ENCODE measurements at places on chromosomes 1 and 21.
A peak's percentile ranks its signal among the peaks of the same experiment; 100 is the strongest.

- no peak for DNase-seq
These were observed 54.1 kb downstream of the RUNX1 start for GRCh38 chr21:34994766-34995631.

GRCh38 chr21:44994695-44995342 lies 55.0 kb downstream of the SLX9 start:
- no peak for DNase-seq

- no peak for DNase-seq
These were observed 14.3 kb downstream of the RC3H1 start for GRCh38 chr1:174007851-174008250.

DNA sequence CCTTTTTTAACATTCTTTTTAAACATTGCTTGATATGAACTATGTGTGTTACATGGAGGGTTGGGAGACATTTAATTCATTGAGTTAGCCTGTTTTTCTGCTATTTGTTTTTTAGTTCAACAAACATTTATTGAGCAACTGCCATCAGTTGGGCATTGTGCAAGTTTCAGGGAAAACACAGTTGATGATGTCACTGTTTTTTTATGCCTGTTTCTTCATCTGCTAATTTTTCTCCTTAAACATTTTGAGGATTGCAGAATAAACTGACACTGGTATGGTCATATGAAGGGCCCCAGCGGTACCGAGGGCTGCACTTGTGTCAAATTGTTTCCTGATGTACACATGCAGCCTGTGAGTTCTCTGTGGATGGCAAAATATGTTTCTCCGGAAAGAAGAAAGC lies 253.0 kb downstream of the FGGY start:
- DNase-seq: no peak

DNA sequence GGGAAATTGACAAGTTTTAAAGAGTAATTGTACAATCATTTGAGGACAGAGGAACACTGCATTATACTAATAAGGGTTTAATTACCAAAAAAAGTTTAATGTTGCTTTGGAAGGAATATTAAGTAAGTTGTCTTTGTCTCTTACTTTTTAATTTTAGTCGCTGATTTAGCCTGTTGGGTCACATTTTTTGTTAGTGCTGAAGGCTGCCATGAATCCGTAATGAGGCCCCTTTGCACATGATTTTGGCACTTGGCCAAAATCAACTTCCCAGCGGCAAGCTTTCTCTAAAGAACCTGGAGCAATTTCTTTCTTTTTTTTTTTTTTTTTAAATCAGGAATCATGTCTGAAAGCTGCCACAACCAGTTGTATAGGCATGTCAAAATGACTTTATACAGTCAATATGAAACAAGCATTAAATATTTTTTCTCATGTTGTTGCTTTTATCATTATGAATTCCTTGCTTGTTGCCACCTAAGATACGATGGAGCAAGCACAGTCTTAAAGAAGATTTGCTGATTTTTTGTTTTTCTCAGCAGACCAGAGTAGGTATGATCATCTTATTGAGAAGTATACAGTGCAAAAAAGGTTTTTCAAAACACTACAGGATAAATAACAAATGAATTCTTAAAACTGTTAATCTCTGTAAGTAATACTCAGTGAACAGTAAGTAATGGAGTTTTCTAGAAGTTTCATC lies 690.4 kb downstream of the USP25 start:
- DNase-seq: no peak

DNA sequence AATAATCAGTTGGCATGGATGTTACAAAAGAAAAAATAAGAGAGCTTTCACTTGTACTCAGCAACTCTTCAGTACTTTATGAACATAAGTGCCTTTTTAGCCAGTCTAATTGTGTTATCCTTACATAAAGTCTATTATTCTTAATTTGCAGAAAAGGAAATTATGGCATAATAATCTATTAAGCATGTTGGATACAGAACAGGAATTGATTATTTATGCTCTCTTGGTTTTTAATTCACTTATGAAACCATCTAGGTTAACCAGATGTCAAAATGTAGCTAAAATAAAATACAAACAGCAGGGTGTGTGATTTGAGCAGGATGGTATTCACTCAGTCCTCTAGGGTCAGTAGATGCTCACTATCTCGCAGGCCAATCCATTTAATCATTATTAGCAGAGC lies 79.7 kb downstream of the PLPPR5 start:
- no peak for DNase-seq

- no peak for DNase-seq
These were observed 271.6 kb upstream of the SGIP1 start for GRCh38 chr1:66262208-66262963.

GRCh38 chr21:39915881-39916280 lies 48.6 kb downstream of the PCP4 start:
- DNase-seq: no peak

DNA sequence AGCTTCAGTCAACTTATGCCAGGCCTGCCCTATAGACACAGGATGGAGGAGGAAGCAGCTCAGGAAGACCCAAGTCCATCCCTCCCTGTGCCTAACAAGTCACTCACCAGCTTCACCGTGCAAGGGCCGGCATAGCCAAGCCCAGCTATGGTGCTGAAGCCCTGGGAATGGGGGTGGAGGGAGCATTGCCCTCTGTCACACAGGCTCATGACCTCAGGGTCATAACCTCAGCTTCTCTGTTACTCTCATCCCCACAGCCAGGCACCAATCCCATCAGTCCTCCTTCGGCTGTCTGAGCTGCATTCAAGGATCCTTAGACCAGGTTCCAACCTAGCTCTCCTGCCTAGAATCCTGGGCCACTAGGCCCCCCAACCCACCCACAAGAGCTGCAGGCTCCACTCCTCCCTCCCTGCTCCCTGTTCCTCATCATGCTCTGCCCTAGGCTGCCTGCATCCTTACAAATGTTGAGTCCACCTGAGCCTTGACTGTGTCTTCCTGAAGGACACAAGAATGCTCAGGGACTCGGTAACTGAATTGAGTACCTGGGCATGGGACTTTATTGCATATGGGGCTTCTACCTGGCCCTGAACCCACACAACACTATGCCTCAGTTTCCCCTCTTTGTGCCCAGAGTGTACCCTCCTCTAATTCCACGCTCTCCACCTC lies 1.7 kb downstream of the CD244 start:
- no peak for DNase-seq

DNA sequence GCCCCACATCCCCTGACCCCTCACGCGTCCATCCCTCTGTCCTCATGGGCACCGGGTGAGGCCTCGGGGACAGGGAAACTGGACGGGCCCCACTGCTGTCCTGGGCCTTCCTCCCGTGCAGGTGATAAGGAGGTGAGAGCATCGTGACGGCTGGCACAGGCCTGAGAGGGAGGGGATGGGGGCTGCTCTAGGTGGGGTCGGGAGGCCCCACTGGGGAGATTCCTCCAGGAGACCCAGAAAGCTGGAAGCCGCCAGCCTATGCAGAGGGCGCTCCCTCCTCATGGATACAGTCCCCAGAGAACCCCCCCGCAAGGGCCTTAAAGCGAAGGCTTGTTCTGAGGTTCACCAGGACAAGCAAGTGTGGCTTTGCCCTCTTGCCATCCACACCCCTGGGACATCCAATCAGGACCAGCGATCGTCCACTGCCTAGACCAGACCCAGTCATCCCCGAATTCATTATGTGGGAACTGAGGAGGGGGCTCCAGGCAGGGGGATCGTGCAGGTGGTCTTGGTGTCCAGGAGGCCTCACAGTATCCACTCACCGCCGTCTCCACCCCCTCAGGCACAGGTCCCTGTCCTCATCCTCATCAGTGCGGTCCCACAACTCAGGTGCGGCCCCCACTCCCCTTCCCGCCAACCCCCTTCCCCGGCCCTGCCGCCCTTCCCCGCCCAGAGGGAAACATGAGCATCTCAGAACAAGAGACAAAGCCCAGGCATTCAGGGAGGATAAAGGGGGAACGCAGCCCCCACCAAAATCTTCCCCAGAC lies 45.3 kb upstream of the COL18A1 start:
- no peak for DNase-seq

DNA sequence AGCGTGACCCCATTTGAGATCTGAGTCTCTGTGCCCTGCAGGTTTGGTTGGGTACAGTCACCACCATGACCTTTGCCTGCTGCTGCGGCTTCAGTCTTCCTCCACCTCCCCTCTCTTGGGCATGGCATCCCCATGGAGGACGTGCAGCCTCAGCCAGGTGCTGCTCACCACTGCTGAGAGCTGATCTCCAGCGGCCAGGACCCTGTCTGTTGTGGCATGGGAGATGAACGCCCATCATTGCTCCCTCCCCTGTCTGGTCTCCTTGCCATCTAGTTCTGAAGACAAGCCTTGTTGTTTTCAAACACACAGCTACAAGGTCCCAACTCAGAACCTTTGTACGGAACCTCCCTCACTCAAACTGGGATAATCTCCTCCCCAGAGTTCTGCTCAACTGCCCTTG lies 19.2 kb upstream of the PKP1 start:
- DNase-seq: no peak

DNA sequence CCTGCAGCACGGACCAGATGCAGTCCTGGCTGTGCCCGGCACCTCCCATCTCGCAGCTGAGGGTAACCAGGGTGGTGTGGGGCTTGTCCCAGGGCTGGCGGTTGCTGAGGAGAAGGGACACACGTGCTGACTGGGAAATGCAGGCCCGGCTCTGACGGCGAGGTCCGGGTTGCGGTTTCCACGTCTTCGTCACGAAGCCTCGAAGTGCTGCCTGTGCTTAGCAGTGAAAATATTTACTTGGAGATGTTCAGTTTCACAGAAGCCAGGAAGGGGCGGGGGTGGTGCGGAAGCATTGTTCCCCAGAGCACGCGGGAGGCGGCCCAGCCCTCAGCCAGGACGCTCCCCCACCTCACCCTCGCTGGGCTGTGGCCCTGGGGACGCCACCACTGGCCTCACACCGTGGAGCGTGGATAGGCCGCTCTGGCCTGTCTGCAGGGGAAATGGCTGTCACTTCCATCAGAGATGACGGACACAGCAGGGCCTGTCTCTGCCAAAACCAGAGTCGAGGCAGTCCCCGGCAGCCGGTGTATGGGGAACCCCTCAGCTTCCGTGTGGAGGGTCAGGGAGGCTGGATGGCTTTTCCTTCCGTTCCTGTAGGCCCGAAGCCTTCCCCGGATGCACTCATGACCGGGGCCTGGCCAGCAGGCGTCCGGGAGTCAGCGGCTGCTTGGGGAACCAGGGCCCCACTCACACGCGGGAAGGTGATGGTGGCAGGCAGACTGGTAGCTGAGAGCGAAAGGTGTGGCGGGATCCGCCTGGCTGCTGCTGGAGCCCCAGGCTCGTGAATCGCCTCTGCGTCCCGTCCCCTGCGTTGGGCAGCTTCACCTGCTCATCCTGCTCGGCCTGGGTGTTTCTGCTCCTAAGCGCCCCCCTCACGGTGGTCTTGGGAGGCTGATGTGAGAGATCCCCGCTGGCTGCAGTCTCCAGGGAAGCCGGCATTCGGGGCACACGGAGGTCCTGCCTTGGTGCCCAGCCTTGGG lies 14.7 kb upstream of the POFUT2 start:
- peak; percentile 48 for DNase-seq

- DNase-seq: no peak
These were observed 6.9 kb downstream of the MIB2 start for GRCh38 chr1:1622010-1622787.

GRCh38 chr1:12161662-12162458 lies 4.9 kb upstream of the TNFRSF1B start:
- DNase-seq: no peak

GRCh38 chr1:61453111-61453961 lies 271.6 kb downstream of the TM2D1 start:
- DNase-seq: peak; percentile 30
